Right ventricle myocardium inferior (tissue), 1 donor: ENCODE measurements at places on chromosomes 3 and 15.

DNA sequence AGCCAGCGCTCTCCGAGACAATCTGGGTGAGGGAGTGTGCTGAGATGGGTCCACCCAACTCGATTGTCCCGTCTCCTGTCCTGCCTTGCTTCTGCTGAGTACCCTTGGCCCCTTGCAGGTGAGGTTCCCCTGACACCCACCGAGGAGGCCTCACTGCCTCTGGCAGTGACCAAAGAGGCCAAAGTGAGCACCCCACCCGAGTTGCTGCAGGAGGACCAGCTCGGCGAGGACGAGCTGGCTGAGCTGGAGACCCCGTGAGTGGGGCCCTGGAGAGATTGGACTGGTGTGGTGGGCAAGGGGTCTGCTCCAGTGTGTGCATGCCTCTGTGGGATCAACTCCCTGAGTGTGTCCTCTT lies 23.6 kb downstream of the NBEAL2 start:
- peak; percentile 41 for DNase-seq

- DNase-seq: no peak
Measured at GRCh38 chr15:76939715-76940114, 8.2 kb downstream of the RCN2 start.

DNA sequence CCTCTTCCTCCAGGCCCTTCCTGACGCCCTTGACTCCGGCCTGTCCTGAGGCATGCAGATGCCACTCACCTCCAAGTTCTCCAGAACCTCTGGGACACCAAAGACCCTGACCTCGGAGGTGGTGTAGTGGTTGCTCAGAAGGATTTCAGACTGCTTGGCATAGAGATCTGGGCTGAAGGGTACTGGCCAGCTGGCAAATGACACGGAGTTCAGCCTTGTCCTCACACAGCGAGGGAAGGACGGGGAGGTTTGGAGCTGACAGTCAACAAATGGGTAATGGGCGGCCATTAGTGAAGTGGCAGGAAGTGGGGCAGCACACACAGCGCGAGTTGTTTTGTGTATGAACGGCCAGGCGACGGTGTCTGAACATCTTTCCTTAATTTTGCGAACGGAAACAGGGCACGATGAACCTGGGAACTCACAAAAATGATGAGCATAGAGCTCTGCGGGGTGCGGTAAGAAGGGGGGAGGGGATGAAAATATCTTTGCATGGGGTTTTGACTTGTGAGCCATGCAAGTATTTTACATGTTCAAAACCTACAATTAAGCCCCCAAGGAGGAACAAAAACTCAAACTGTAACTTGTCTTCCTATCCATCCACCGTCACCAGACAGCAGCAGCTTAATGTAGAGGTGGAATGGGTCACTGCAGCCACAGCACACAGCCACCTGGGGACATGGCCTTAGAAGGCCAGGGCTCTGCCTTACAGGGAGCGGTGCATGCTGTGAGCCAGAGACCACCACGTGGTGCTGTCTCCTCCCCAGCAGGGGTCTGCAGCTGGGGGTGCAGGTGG lies 43.6 kb upstream of the RPL32 start:
- DNase-seq: no peak

- no peak for DNase-seq
Measured at GRCh38 chr3:143439817-143440216, 320.2 kb downstream of the CHST2 start.

DNA sequence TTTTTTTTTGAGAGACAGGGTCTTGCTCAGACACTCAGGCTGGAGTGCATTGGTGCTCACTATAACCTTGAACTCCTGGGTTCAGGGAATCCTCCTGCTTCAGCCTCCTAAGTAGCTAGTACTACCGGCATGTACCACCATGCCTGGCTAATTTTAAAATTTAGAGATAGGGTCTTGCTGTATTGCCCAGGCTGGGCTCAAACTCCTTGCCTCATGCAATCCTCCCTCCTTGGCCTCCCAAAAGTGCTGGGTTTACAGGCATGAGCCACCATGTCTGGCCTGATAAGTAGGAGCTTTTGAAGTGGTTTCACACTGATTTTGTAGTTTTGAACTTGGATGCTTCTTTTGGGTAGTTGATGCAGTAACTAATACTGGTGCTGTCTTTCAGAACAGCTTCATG lies 7.8 kb downstream of the MAP2K1 start:
- no peak for DNase-seq

DNA sequence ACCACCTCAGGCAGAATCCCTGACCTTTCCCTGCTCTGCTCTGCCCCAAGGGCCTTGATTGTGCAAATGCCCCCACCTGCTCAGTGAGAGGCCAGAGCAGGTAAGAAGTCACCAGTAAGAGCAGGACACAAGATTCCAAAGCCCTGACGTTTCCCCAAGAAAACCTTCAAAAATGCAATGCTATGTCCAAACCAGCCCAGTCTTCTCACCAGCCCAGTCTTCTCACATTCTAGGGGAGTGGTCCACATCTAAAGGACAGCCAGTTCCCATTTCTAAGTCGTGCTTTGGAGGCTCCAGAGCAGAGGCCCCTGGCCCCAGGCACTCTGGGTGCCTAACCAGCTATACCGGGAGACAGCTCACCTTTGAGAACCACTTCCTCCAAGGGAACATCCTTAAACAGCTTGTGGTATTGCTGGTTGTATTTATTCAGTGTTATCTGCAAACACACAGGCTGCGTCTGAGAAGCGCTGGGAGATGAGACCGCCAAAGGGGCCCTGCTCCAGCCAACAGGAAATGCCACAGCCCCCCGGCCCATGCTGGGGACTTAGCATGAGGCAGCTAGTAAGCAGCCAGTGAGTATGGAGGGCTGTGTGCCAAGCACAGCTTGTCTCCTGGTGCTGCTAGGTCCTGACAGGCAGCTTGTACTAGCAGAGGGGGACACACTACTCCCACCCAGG lies 29.3 kb downstream of the GRAMD2A start:
- DNase-seq: no peak

- no peak for DNase-seq
Measured at GRCh38 chr3:119148493-119149180, 2.7 kb downstream of the TEX55 start.
